Effector CD8-positive, alpha-beta T cell (primary cell): ENCODE measurements at places on chromosomes 5 and 9.
A peak's percentile ranks its signal among the peaks of the same experiment; 100 is the strongest.

DNA sequence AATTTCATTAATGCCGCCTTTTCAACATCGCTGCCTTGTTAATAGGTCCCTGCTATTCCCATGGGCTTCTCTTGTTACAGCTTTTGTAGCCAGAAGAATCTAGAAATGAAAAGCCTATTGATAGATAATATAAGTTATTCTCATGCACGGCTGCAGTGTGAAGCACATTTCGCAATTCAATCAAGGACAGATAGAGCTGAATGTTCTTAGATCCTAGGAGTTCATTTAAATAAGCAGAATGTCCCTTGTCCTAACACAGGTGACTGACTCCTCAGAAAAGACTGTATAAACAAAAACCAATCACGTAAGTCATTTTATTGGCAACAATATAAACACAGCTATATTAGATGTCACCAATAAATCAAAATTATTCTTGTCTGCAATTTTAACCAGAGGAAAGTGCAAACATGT lies 9.4 kb downstream of the GLIS3 start:
- no peak for DNase-seq

DNA sequence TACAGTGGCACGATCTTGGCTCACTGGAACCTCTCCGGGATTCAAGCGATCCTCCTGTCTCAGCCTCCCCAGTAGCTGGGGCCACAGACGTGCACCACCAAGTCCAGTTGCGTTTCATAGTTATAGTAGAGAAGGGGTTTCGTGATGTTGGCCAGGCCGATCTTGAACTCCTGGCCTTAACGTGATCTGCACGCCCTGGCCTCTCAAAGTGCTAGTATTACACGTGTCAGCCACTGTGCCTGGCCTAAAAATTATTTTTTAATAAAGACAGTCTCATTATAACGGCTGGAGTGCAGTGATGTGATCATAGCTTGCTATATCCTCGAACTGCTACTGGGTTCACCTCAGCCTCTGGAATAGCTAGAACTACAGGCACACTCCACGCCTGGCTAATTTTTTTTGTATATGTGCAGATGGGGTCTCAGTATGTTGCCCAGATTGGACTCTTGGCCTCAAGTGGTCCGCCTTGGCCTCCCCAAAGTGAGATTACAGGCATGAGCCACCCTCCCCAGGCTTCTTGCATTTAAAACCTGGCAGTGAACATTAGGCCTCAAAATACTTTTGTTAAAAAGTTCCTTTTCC lies 4.4 kb downstream of the NPM1 start:
- no peak for DNase-seq

DNA sequence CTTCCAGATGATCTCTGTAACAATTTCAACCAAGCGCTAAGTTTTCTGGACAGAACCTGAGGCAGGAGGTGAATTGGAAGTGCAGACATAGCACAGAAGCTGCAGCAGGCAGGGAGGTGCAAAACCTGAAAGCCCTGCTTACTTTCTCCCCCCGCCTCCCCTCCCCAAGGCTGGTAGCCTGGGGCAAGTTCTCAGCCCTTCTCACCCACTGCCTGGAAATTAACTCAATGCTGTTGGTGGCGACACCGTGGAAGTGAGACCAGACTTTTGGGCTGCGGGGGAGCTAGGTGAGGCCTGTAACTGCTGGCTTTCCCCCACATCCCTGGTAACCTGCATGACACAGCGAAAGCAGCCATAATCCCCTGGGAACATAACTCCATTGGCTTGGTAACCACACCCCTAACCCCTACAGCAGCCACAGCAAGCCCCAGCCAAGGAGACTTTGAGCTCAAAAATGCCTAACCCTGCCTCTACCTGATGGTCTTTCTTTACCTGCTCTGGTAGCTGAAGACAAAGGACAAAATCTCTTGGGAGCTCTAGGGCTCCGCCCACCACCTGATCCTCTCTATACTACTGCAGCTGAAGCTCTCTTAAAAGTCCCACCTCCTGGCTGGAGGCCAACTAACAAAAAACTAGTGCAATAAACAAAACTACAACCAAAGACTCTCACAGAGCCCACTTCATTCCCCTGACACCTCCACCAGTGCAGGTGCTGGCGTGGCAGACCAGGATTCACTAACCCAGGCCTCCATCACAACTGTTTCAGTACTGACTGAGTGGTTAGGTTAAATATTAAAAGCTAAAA lies 11.9 kb upstream of the OR13C8 start:
- no peak for DNase-seq

DNA sequence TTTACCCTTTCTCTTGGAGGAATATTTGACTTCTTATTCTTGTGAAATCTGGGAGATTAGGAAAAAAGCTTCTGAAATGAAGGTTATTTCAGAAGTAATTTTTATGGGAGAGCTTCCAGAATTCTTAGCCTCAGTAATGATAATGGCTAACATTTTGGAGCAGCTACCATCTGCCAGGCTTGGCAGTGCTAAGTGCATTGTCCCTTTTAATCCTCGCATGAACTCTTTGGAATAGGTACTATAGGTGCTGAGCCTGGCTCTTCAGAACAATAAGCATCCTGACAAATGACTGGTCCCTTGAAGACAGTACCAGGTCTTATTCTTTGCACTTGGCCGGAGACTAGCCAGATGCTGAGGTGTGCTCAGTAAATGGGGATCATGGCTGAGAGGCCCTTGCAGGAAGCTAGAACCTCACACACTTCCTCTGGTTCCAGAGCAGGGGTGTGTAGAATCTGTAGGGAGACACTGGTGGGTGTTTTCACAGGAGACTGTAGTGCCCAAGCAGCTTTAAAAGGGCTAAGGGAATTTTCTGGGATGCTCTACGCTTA lies 90.7 kb downstream of the RCL1 start:
- no peak for DNase-seq

- no peak for DNase-seq
Measured at GRCh38 chr9:128877852-128878251, 3.9 kb downstream of the KYAT1 start.

- DNase-seq: no peak
Measured at GRCh38 chr5:55231919-55232270, 1.5 kb downstream of the CCNO start.

DNA sequence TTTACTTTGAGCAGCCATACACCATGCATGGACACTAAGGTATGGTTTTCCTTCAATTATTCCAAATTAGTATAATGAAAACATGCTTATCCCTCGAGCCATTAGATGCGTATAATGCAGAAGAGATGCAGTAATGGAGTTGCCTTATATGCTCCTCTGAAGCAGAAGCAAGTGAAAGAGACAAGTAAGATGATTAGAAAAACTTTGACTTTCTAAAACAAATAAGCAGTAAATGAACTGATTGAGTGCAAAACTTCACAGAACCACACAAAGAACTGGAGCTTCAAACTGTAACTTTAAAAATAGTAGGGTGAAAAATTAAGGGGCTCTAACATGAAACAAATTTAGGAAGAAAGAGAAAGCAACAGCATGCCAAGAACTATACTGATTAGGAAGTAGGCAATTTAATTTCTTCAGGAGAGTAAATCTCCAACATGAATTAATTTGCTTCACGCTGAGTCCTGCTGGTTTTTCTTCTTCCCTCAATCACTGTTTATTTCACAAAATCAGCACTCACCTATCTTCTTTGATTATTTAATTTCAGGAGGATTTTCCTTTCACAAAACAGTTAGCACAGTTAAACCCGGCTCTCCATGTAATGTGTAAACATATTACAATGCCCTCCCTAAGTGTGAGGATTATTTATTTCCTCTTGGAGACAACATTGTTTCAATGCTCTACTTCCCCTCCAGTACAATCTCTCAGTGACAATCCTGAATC lies 90.3 kb upstream of the PAM start:
- DNase-seq: no peak

GRCh38 chr9:122370869-122371755 lies at the start of gene PTGS1:
PTGS1 (plus strand) TSS chr9:122371024; CDS start chr9:122371085, 61 bp downstream.
- no peak for DNase-seq

- DNase-seq: no peak
Measured at GRCh38 chr9:116753389-116753788, 66.3 kb downstream of the TRIM32 start.

- no peak for DNase-seq
Measured at GRCh38 chr5:154811239-154811638, 39.2 kb downstream of the FAXDC2 start.

DNA sequence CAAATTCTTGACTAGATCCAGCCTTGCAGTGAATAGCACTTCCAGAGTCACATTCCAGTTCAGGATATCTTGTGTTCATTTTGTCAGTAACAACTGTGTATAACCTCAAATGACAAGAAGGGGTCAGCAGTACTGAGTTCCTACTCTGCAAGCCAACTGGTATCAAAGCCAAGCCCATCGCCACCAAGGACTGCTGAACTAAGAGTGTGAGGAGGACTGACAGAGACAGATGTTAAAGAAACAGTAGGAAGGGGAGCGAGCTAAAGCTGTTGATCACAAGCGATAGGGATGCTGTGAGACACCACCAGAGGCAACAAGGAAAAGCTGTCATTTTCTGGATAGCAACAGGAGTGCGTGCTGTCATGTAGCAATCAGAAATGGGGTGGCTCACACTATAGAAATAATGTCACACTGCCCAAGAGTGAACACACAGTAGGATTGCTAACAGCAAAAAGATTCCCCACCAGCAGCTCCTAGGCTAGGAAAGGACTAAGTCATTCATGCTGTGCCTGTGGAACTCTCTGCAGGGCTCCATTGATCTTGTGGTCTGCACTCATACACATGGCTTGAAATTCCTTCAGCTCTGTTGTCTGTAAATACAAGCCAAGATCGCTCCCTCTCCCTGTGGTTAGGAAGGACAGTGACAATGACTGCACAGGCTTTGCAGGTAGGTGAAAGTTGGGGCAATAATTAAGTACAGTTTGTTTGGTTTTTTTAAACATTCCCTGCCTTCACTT lies 658.6 kb downstream of the NR2F1-AS1 start:
- DNase-seq: no peak

DNA sequence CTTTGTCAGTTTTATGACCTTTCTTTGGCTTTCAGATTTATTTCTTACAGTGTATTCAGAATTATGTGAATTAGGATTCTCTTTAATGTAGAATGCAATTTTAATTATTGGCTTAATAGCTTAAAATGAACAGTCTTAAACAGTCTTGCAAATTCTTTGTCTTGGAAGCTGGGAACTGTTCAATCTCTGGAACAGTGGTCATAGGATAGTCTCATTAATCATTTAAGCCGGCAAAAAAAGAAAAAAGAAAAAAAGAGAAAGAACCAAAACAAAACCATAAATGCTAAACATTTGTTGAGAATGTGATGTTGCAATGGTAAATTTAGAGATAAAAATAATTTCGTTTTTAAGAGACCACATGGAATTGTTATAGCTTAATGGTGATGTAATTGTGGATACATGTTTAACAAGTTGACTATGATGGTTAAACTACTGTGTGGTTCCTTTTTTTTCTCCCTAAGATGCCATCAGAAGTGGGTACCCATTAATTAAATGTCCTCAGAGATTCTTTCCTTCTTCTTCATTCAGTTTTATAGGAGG lies 61.6 kb downstream of the NNT start:
- DNase-seq: no peak

GRCh38 chr5:12615141-12615820 lies 711.0 kb upstream of the CTNND2 start:
- no peak for DNase-seq

- DNase-seq: no peak
Measured at GRCh38 chr9:80509358-80509757, 937.6 kb downstream of the TLE4 start.

GRCh38 chr5:139694556-139695177 lies 46.5 kb downstream of the CXXC5 start:
- no peak for DNase-seq

DNA sequence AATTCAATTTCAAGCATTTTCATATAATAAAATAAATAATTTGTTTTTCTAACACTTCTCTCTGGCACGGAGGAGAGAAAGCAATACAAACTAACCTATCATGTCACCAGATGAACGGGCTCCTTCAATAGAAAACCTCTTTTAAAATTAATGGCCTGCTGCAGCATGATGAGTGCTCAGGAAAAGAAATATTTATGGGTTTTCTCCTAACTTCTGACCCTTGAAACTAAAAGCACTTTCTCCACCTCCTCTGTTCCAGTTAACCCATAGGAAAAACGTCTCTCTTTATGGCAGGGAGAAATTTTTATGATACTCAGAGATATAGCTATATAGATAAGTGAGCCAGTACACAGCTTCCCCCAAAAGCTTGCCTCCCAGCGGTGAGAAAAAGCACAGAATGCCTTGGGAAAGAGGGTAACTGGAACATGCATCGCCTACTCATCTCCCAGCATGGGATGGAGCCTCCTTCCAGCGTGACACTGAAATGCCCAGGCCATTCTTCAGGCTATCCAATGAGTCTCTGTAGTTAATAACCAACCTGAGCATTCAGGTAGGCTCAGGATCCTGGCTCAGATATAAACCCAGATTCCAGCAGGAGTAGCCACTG lies 963.0 kb upstream of the DMAC1 start:
- DNase-seq: no peak

DNA sequence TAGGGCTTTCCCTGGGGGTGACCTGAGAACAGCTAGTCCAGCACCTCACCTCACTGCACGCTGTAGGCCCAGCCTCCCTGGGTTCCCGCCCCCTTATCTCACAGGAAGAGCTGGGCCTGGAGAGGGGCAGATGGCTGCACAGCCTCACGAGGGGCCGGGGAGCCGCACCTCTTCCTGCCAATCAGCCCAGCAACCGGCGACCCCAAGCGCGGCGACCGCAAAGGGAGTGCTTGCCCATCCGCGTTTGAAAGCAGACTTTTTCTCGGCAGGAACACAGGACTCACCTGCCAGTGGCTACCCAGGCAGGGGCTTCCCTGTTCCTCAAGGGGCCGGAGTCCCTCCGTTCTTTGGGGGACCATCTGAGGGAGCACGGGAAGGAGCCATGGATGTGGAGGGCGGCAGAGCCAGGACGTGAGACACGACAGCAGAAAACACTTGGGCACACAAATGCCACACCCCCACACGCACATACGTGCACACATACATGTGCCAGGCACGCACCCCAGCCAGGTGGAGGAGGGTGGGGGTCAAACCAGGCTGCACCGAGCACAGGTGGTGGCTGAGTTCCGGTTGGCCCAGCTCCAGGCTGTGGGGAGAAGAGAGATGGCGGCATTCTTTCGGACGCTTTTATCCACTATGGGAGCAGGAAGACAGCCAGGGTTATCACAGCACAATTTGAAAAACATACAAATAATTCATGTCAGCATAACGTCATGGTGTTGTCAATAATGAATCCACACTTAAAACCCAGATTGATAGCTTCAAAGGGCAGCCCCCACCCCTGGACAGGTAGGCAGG lies 11.3 kb downstream of the TMEM250 start:
- peak; percentile 22 for DNase-seq

- no peak for DNase-seq
Measured at GRCh38 chr5:150511578-150512367, 3.8 kb downstream of the NDST1 start.

DNA sequence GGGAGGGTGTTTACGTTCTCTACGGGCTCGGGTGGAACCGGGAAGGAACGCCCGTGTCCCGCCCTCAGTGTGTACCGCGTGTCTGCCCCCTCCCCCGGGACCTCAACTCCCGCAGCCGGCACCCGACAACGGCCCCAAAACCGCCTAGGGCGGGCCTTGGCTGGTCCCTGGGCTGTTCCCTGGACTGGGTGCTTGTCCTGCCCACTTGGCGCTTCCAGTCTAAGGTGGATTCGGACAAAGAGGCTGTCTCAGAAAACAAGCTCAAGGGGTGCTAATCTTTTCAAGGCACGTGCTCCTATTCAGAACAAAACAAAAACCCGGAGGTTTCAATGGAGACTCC lies 379 bp upstream of the CLK4 start:
- no peak for DNase-seq

GRCh38 chr9:16344343-16344742 lies 526.1 kb downstream of the BNC2 start:
- DNase-seq: no peak
